Occipital lobe (tissue), 3 donors: ENCODE measurements at places on chromosomes 7 and 10.

DNA sequence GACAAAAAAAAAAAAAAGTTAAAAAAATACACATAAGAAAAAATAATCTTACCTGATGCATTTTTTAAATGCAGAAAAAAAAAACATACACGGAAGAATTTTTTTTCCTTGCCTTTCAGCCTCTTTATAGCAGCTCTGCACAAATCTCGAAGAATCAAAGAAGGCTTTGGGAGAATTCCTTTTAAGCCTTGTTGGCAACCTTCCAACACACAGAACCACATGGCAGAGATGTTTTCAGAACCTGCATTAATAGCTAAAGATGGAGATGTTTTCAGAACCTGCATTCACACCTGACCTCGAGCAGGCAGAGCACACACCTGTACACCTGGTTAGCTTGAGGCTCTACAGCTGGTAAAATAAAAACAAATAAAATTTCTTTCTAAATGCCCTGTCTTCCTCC is 65.6 kb downstream of the DOCK4 start:
- no peak for DNase-seq

- DNase-seq: no peak
Measured at GRCh38 chr10:102814873-102815661, 22.1 kb downstream of the CYP17A1 start.

- no peak for DNase-seq
Measured at GRCh38 chr10:103479135-103479534, at the start of gene CALHM3. TSS of gene CALHM3 (minus strand) at chr10:103479240. CDS start at chr10:103479032, 208 bp downstream.

- DNase-seq: no peak
Measured at GRCh38 chr10:48771234-48771633, 86.6 kb downstream of the WDFY4 start.

- DNase-seq: no peak
Measured at GRCh38 chr7:138434597-138435019, 25.5 kb upstream of the TRIM24 start.

GRCh38 chr7:13104128-13104527 is 416.7 kb downstream of the ARL4A start:
- DNase-seq: no peak

DNA sequence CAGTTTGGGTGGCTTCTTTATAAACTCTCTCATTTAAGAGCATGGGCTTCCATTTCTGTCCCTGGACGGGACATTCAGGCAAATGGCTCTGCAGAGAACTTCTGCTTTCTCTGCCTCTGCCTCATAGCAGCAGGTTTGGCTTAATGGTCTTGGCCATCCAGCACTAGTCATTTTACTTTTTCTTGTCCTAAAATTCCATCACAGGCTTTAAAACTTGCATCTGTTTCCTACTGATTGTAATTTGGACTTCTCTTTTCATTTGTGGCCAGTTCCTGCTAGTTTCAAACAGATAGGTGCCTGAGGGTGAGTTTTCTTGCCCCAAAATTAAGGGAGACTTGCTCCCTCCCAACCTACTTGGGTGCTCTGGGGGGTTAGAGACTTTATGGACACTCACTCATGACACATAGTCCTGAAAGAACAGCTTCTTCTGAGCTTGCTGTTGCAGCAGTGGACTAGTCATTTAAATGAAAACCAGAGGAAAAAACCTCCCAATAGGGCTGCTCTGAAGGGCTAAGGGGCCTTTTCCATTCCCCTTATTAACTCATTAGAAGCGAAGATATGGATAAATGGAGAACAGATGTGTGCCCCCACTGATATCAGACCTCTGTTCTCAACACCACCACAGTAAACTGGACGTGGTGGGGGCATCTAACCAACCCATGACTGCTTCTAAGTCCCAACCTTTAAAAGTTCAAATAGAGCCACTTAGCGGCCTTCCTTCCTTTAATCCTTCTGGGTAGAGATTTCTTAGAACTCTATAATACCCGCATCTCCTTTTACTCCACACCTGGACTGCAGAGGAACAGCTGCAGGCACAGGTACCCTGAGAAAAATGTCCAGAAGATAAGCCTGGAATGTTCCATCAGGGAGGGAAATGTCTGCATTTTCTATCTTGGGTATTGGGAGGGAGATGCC is 38.8 kb downstream of the SVOPL start:
- no peak for DNase-seq

GRCh38 chr7:129643550-129644170 is 32.1 kb downstream of the NRF1 start:
- DNase-seq: no peak

DNA sequence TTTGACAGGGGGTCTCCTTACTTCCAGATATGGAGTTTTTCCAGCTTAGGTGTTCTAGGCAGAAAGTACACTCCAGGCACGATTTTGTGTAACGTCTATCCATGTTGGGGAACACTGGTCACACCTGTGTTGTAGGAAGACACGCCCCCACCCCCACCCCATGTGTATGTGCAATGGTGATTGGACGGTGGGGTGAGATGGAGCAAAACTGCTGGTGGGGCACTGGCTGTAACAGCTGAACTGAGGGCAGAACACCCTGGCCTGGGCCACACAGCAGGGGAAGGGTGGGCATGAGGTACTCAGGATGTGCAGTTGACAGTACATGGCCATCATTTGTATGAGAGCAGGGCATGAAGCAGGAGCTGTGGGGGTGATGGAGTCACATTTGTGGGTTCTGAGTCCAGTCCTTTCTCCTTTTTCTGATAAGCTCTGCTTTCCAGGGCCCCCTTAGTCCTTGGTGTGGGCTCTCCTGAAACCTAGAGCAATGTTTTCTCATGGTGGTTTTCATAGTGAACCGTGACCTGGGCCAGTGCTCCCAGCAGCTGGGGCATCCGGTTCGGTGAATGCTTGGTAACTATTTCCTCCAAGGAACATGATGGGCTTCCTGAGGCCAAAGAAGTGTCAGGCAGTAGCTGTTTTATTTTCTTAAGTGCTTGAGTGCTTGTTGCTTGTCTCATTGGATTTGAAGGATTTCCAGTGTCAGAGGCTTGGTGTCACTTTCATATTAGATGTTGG is 63.4 kb upstream of the AQP1 start:
- DNase-seq: no peak

DNA sequence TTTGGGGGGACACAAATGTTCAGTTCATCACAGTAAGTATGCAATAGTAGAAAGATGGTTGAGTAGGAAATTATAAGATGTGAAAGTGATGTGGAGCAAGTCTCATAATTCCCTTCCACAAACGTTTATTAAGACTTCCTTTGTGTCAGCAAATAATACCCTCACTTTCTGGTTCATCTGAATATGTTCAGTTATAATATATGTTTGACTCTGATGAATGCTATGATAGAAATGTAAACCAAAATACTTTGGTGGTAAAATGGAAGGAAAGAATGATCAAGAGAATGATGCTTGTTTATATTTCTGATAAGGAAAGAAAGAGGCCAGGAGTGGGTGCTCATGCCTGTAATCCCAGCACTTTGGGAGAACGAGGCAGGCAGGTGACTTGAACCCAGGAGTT is 111.7 kb upstream of the PLXDC2 start:
- no peak for DNase-seq

DNA sequence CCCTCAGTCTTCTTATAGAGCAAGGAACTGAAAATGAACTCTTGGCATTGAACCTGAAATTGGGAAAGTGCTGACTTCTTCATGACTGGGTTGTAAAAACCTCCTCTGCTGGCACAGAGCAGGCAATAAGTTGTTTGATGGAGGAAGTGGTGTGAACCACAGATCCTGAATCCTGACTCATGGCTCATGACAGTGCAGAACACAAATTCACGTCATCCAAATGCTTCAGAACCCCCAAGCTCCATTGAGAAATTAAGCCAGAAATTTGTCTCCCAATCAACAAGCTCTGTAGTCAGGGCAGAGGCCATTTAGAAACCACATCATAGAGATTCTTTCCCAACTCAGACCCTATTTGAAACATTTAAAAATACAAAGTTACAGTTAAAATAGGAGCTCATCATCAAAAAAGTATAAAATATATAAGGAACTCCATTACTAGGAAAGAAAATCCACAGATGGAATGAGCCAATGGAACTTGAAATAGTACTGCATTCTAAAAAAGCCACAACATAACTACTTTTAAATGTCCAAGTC is 10.3 kb upstream of the STK17A start:
- no peak for DNase-seq

DNA sequence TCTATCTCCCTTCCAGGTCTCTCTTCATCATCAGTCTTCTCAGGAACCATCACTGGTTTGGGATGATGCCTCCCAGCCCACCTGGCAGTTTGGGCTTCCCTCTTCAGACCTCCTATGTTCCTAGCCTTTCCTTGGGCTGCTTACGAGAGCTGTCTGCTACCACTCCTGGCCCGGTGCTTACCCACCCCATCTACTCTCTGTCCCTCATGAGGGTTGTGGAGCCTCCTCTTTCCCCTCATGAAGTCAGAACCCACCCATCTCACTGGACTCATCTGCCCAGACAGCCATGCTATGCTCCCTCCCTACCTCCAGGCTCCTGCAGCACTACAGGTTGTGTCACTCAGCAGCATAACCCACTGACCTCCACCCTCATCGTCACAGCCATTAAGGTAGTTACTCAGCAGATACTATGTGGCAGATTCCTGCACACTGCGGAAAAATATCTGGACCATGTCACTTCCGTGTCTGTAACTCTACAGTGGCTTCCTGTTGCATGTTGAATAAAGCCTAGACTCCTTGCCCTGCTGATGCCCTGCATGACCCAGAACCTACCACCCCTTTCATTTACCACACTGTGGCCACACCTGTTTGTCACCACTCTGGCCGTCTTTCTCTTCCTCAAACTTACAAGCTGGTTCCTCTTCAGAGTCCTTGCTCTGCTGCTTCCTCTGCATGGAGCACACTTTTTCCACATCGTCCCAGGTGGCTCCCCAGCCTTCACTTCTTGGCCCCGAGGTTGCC is 2.0 kb downstream of the DBNL start:
- DNase-seq: no peak

GRCh38 chr10:121552746-121553145 is 45.5 kb downstream of the FGFR2 start:
- no peak for DNase-seq

- DNase-seq: no peak
Measured at GRCh38 chr7:79590391-79590790, 136.9 kb upstream of the MAGI2 start.

DNA sequence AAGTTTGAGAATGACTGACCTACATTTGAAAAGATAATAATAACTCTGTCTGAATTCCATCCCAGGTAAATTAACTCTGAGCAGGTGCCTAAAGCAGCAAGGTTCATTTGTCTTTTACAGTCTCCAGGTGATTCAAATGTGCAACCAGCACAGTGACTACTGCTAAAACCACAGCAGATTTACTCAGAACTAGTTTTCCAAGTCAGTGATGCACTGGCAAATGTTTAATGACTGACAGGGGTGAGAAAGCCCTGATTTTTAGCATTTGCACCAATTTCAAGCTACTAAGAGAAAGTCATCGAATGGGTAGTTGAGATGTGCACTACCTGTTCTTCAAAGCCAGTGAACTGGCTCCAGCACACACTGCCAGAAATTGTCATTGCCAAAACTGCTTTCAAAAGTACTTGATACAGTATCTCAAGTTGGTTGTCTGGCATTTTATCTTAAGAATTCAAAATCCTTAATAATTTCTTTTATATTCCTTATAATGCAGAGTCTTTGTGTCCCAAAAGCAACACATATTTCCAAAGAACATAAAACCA is 60.3 kb downstream of the ATOH7 start:
- no peak for DNase-seq

GRCh38 chr10:27893358-27893954 is 105.4 kb downstream of the ODAD2 start:
- no peak for DNase-seq

DNA sequence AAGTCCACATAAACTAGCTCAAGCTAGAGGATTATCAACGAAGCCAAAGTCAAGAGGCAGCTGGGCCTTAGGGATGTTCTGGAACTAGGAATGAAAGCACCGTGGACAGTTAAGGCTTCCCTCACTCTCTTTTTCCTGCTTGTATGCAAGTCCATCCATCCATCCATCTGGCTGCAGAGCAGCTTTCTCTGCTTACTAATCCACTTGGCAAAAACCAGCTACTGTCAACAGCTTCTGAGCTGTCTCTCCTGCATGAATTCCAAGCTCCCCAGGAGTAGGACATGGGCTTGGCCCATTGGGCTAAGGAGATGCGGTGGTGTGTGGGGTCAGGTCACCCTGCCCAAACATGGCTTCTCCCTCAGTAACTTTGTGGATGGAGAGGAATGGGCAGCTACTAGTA is 66.2 kb downstream of the NAMPT start:
- no peak for DNase-seq

DNA sequence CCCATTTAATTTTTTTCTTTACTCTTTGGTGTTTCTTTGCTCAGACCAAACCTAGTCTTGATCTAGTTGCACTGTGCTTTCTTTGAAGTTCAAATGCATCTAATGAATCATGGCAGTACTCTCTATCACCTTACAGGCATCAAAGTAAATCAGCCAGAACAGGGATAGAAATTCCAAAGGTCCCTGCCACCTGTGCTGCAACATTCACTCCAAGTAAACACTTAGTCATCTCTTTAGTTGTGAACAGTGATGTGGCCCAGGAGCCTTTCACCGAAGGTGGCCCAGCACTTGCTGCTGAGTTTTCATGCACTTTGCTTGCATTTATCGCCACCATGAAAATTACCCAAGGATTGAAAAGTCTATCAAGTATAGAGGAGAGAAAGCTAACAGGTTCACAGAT is 314.1 kb upstream of the ETV1 start:
- DNase-seq: no peak

DNA sequence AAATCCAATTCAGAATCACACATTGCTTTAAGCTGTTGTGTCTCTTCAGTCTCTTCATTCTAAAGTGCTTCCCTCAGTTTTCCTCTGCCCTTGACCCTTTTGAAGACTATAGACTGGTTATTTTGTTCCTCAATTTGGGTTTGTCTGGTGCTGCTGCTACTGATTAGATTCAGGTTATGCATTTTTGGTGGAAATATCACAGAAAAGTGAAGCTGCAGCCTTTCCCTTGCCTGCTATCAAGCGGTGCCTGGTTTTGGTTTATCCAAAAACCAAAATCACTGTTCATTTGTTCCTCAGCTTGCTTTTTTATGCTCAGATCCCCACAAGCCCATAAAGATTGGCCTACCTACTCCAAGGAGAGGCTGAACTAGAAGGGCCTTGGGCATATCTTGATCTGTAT is 55.2 kb downstream of the ELMO1 start:
- no peak for DNase-seq

GRCh38 chr7:151863386-151864079 is 13.4 kb downstream of the PRKAG2 start:
- DNase-seq: no peak

GRCh38 chr10:114458955-114459354 is 54.7 kb upstream of the AFAP1L2 start:
- no peak for DNase-seq

DNA sequence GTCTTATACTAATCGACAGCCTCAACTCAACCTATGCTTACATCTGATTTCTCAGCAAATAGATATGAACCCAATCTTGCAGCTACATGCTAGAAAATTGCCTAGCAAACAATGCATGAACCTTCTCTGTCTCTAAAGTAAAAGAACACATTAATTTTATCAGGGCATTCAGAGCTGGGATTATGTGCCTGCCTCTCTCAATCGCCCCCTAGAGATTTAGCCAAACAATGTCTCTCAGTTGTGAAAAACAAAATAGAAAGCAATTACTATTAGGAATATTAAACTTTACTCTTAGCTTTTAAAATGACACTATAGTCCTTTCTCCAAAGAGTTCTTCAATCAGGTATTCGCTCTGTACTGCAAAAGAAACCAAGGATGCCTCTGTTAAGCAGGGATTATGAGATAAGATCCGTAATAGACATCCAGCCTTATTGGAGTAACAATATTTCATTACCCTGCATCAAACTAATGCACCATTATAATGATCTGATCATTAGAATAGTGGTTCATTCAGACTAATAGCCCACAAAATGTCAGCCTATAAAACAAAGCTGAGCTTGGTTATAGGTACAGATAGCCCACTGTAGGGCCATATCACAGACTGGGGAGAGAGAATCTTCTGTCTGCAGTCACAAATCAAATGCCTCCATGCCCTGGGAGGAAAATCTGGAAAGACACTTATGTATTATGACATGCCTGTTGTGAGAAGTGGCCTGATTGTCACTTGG is 736.9 kb downstream of the PARD3 start:
- DNase-seq: no peak
